ENCODE measurements at places on chromosomes 11 and 22.

- DNase-seq = no peak
These were observed 29.3 kb downstream of the RPL3 start for GRCh38 chr22:39289975-39290720.

DNA sequence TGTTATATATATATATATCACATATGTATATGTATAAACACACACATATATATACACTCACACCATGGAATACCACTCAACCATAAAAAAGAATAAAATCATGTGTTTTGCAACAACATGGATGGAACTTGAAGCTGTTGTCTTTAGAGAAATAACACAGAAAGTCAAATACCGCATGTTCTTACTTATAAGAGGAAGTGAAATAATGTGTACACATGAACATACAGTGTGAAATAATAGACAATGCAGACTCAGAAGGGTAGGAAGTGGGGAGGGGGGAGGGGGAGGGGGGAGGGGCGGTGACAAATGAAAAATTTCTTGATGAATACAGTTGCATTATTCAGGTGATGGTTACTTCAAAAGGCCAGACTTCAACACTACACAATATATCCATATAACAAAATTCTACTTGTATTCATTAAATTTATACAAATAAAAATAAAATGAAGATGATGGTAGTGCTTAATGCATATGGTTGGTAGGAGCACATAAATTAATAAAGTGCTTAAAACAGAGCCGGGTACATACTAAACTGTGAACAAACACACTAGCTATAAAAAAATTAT lies 5.8 kb upstream of the OR5B2 start:
- no peak for DNase-seq

DNA sequence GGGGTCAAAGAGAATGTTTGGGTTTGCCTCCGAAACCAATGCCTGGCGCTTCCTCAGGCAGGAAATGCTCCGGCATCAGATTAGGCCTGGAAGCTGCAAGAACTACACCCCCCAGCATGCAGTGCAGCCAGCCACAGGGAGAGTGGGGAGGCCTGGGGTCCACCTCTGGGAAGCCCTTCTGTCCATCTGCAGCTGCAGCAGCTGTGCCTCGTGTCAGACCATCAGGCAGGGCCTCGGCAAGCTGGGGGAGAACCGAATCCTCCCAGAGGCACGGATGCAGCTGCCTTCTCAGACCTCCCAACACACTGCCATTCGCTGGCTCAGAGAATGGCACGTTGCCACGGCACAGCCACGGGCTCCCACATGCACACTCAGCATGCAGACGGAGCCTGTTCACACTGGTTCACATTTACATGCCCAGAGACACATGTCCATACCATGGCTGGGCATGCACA lies 57.4 kb downstream of the NECTIN1 start:
- DNase-seq = no peak

DNA sequence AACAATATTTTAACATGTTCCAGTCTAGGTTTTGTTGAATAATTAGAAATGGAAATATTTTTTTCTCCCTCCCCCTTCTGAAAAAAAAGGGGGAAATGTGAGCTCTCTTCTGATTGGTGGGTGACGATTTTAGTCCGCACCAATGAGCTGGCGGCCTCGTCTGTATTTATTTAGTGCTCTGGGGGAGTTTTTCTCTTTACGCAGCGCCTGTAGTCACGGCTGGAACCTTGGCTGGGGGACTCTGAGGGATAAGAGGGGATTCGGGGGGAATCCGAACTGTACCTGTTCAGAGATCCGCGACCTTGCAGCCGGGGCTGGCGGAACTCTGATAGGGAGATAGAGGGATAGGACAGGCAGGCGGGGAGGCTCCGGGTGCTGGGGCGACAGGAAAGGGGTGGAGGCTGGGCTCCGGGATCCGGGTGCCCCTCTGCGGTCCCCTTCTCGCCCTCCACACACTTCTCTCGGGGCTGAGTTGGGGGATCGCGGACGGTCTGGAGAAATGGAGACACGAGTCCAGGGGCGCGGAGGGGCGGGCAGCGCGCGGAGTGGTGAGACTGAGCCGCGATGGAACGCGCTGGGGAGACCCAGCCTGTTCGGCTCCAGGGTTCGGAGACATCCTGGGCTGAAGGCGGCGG lies 99.7 kb upstream of the HSD17B12 start:
- DNase-seq = no peak

GRCh38 chr22:50308597-50308935 lies 1.1 kb upstream of the PLXNB2 start:
- DNase-seq = no peak

DNA sequence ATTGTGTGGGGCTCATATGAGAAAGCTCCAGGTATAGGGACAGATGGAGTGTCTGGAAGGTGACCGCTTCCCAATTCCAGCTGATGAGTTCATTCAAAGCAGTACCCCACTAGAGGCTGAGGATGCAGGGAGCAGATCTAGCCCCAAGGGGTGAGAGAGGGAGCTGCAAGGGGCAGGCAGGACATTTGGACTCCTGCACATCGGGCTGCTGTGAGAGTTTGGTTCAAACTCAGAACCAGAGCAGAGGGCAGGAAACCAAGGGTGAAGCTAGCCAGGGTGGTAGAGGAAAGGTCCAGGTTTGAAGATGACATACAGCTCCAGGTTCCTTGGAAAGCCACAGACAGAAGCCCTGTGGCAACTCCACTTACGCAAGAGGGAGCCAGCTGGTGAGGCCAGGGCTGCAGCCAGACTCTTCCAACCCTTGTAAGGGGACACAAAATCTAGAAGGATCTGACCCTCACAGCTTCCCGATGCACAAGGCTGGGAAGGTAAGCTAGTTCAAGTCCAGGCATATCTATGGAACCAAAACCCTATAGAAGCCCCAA lies 1.9 kb downstream of the CSNK2A3 start:
- DNase-seq = no peak

DNA sequence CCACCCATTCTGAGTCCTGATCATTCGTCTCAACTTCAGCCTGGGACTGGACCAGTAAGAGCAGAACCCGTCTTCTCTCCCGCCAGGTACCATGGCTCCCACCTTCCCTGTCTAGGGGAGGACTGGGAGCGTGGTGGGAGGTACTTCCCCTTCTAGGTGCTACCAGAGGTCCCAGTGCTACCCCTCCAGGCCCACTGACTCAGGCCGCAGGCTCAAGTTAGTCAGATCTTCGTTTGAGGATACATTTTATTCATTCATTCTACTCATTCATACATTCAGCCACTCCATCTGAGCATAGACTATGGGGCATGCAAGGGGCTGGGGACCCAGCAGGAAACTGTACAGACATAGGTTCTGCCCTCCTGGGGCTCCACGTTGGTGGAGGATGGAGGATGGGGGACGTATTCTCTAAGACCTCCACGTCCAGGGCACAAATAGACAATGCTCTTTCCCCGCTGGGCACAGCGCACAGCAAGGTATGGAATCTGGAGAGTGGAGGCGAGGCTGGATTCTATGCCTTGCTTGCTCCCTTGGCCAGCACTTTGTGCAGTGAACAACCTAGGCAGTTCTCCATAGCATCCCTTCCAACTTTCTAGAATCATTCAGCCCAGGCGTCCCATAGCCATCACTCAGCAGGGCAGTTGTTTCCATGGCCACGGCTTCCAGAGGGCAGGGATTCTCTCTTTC lies 1.0 kb upstream of the RAB3IL1 start:
- DNase-seq = no peak

DNA sequence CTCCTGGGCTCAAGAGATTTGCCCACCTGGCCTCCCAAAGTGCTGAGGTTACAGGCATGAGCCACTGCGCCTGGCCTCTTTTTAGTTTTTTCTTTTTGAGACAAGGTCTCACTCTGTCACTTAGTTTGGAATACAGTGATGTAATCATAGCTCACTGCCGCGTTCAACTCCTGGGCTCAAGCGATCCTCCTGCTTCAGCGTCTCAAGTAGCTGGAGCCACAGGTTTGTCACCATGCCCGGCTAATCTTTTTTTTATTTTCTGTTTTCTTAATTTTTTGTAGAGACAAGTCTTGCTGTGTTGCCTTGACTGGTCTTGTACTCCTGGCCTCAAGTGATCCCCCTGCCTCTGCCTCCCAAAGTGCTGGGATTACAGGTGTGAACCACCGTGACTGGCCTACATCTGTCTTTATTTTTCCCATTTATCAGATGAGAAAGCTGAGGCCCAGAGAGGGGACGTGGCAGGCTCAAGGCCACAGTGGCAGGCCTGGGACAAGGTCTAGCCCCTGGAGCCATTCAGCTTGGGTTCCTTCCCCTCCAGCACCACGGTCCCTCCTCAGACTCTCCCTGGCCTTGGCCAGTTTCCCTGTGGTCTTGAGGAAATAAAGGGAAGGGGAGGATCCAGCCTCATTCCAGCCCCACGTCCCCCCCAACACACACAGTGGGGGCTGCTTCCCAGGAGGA lies 2.8 kb upstream of the KDELR3 start:
- no peak for DNase-seq

DNA sequence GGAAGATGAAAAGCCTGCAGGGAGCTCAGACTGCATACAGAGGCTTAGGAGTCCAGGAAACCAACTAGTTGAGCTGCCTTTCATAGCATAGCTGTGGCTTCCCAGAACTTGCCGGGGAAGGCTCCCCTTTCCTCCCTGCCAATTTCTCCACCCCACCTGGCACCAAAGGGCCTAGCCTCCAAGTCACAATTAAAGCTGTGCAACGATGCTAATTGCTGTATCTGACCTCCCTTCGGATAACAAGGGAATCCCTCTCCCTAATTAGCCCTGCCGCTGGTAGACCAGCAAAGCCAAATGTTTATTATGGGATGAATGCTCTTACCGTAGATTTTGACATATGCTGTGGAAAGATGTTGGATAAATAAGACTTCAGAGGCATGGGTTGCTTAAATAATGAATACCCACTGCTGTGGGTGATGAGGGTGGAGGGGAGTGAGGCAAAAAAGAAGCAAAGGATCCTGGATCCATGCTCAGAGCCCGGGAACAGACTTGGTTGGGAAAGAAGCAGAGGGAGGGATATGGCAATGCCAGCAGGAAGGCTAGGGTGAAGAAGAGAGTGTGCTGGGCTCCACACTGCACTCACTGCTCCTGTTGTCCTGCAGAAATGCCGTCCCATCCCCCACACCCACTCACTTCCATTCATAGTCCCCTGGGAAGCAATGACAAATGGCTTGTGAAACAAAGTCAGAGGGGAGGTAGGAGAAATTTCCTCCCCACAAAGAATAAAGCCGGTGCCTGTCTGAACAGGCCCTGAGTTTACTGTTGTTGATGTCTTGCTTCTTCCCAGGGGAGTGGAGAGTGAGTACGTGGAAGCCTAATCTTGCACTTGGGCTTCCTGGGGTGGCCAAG lies 608.1 kb upstream of the CADM1 start:
- no peak for DNase-seq

DNA sequence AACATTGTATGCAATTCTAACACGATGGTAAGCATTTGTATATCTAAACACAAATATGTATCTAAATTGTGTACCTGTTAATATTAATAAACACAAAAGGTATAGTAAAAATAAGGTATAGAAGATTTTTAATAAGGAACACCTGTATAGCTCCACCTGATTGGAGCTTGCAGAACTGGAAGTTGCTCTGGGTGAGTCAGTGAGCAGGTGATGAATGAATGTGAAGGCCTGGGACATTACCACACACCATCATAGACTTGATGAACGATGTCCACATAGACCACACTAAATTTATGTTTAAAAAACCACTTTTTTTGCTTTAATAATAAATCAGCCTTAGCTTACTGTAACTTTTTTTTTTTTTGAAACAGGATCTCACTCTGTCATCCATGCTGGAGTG lies 97.6 kb upstream of the CLMP start:
- DNase-seq = no peak

GRCh38 chr11:75349521-75350116 lies 1.8 kb downstream of the ARRB1 start:
- no peak for DNase-seq

- no peak for DNase-seq
These were observed 76.4 kb upstream of the PRODH start for GRCh38 chr22:19012308-19012986.

GRCh38 chr11:9473408-9473807 lies 12.6 kb downstream of the ZNF143 start:
- DNase-seq = no peak

DNA sequence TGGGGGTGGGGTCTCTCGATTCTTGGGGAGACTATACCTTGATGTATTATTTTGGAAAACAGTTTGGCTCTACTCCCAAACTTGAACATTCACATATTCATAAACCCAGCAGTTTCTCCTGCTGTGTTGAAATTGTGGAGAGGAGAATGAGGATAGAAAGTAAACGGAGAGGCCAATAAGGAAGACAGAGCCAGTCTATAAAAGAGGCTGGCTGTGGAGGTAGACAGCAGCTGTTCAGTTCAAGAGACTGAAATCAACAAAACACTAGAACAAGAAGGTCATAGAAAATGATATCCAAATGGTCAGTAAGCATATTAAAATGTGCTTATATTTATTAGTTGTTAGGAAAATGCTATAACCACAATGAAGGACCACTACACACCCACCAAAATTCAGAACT lies 1.9 kb upstream of the MOGAT2 start:
- DNase-seq = no peak

DNA sequence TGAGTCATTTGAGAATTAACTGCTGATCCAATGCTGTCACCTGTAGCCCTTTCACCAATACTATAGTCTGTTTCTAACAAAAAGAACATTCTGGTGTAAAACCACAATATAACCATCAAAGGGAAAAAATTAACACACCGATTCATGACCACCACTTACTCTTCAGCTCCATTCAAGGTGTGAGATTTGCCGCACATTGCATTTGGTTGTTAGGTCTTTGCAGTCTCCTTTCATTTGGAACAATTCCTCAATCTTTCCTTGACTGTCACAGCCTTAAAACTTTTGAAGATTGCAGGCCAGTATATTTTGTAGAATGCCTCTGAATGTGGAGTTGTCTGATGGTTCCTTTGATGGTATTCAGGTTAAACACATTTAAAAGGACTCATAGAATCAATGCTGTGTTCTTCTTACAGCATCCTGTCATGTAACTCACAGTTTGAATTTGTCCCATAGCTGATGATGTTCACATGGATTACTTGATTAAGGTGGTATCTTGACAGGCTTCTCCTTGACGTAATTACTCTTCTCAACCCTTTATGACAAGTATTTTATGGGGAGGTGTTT lies 63.6 kb downstream of the TNRC6B start:
- DNase-seq = no peak

GRCh38 chr11:34909955-34910354 lies 6.2 kb downstream of the APIP start:
- no peak for DNase-seq

- DNase-seq = no peak
These were observed 41.5 kb upstream of the HSPA8 start for GRCh38 chr11:123103326-123103980.

Measured in GM19239 (cell line).